ENCODE measurements at places on chromosomes 16 and 17.

- no peak for DNase-seq
Measured at GRCh38 chr17:71398800-71399219, 722.0 kb upstream of the SOX9 start.

- DNase-seq = no peak
Measured at GRCh38 chr17:48441231-48441711, 11.3 kb upstream of the SKAP1 start.

GRCh38 chr17:78127239-78127887 is 1.2 kb downstream of the TMC6 start:
- no peak for DNase-seq

GRCh38 chr17:58534331-58534730 is 19.9 kb upstream of the MTMR4 start:
- DNase-seq = no peak

DNA sequence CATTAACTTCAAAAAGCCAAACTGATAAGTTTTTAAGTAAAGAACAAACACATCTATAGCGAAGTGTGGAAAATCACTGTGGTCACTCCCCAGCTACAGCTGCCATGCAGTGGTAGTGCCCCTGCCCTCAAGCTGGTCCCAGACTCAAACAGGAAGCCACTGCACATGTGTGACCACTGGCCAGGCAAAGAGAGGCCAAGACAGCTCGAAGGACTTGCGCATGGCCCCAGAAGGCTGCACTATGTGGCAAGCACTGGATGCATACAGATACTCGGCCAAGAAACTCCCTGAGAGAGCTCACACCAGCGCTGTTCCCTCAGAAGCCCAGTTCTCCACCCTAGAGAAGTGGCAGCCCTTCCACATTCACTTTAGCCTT is 82.4 kb downstream of the ANKRD11 start:
- peak; percentile 14 for DNase-seq

DNA sequence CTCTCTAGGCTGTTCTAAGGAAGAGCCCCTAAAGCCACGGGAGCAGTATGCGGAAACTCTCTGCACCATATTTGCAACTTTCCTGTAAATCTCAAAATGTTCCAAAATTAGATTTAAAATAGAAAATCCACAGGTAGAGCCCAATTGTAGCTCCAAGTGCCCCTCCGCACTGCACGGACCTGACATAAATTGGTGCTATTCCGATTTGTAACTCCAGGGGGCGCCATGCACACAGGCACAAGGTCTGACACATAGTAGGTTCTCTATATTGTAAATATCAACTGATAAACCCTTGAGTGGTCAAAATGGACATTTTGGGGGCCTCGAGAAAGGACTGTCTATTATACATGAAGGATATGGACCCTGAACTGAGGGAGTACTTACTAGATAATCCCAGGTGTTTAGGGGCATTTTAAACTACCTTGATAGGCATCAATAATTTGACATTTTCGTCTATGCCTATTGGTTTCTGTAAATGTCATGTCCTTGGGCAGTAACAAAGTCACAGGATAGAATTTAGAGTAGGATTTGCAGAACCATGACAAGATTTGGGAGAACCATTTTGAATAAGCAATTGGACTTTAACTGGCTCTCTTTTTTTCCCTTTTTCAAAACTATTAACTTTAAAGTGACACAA is 36.6 kb upstream of the TMEM132E start:
- peak; percentile 28 for DNase-seq

DNA sequence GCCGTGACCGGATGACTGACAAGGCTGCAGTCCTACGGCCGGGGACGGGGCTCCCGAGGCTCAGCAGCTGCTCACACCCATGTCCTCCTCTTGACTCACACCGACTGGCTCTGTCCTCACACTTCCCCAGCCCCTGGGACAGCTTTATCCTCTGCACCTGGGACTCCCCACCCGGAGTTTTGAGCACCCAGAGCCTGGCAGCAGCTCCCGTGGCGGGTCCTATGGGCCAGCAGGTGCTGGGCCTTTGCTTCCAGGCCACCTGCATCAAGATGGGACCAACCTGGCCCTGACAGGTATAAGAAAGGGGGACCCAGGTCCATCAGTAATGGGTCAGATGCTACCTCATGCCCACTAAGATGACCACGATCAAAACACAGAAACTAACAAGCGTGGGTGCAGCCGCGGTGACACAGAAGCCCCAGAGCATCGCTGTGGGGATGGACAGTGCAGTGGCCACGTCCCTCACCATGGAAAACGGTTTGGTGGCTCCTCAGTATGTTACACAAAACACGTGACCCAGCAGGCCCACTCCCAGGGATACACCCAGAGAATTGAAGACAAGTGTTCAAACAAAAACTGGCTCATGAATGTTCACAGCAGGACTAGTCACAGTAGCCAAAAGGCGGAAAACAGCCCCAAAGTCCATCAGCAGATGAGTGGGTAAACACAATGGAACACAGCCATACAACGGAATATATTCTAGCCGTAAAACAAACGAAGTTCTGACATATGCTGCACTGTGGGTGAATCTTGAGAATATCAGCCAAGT is 3.3 kb upstream of the NOTUM start:
- DNase-seq = no peak

DNA sequence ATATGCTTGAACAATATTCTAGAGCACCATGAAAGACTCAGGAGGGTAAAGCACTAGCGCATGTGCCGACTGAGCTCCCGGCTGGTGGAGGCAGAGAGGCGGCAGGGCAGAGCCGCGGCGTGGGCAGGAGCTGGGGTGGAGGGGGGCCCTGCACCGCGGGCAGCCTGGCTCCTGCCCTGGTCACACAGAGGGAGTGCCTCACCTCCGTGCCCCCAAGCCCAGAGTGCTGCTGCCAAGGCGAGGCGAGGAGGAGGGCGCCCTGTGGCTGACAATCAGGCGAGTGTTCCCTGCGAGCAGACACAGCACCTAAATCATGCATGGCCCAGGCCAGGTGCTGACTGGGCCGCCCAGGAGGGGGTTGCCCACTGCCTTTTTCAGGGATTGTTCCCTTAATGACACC is 105.8 kb upstream of the TNRC6C start:
- DNase-seq = no peak

DNA sequence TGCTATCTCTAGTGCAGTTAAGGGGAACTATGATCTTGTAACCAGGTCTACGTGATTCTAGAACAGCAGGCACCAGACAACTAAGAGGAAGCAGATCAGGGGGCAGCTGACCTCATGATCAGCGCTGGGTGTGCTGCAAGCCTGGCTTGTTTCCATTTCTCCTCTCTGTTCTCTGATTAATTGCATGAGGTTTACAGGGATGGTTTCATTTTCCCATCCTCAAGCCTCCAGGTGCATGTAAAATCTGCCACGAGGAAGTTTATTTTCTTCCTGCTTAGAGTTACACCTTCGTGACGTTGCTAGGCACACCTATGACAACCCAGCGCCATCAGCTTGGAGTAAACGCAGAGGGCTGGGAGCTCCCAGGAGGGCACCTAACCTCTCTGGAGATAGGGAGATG is 4.3 kb upstream of the NUPR1 start:
- DNase-seq = no peak

- DNase-seq = peak; percentile 92
Measured at GRCh38 chr17:81514739-81515529, 2.3 kb upstream of the ACTG1 start.

DNA sequence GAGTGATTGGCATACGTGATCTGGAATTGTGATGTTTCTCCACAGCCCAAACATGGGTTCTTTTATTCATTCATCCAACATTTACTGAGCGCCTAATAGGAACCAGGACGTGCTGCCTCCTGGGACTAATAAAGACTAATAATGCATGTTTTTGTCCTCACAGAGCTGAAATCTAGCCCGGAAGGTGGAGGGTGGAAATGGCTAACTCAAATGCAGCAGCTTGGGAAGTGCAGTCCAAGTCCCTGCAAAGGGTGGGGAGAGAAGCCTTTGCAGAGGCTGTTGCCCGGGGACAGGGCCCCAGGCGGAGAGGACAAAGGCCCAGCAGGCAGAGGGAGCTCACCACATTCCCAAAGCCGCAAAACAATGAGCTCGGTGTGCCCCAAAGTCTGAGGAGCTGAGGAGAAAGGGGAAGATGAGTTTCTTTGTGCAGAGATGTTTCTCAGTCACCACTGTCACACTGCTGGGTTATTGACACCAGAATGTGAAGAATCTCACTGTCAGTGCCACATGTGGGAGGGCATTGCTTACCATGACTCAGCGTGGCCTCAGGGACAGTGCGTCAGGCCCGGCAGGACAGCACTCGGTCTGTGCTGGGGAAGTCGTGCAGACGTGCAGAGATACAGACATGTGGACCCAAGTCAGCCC is 118.2 kb upstream of the CHMP6 start:
- DNase-seq = peak; percentile 88

DNA sequence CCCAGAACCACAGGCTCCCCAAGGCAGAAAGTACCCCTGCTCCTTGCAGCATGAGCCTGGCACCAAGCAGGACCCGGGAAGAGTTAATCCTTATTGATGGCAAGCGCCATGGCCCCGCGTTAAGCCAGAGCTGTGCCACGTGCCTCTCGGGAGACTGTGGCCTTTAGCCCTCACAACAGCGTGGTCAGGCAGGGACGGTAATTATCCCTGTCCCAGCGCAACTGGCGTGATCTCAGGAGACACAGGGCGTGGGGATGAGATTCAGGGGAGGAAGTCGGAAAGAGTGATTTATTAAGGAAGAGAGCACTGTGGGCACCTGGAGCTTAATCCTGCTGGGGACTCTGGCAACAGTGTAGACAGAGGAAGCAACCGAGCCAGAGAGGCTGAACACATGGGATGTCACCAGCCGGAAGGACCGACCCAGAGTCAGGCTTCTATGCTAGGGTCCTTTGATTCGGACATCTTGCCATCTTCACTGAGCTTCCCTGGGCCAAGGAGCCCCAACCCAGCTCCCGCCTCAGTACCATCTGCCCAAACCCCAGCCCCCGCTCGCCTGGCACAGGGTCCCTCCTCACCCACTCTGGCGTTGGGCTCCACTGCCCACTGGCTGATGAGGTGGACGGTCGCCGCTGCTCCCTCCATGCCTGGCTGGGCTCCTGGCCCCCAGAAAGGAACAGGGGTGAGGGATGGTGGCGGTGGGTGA is 16.9 kb downstream of the OTOP3 start:
- no peak for DNase-seq

DNA sequence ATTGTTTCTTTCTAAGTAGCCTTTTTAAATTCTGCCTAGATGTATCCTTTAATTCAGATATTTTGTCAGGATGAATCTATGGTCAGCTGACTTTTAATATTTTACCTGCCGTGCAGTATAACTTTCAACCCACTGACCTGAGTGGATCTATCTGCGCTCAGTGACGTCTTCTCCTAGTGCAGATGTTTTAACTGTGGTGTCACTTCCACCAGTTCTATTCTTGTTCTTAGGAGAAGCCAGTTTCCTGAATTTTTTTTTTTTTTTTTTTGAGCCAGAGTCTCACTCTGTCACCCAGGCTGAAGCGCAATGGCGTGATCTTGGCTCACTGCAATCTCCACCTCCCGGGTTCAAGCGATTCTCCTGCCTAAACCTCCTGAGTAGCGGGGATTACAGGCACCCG is 5.0 kb upstream of the TM4SF5 start:
- no peak for DNase-seq

- DNase-seq = no peak
Measured at GRCh38 chr17:30588798-30589247, 111.6 kb downstream of the GOSR1 start.

DNA sequence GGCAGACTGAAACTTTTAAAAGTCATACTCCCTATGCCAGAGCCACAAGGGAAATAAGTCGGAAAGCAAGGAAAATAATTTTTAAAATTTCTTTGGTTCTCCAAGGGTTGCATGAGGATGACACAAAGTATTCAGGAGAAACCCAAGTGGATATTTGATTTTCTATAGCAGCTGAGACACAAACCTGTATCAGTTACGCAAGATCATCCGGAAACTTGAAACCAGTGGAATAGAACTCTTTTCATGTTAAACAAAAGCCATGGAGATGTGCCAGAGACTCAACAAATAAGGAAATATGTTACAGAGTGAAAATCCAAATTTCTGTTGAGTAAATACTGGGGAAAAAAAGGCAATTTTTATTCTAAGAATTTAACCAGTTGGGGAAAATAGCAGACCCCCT is 294.7 kb downstream of the KIF2B start:
- DNase-seq = no peak

DNA sequence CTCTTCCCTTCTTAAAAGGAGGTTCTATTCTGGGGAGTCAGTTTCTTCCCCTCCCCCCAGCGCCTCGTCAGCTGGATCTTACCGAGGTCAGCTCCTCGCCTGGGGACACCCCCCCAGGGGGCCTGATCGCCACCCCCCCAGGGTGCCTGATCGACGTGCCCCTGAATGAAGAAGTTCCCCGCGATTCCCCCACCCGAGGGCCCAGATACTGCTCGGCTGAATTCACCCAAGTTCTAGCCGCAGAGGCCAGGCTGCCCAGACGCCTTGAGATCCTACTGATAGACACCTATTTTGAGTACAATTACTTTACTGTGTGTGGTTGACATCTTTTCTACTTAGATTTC is 1.4 kb downstream of the RAB11FIP3 start:
- peak; percentile 22 for DNase-seq

DNA sequence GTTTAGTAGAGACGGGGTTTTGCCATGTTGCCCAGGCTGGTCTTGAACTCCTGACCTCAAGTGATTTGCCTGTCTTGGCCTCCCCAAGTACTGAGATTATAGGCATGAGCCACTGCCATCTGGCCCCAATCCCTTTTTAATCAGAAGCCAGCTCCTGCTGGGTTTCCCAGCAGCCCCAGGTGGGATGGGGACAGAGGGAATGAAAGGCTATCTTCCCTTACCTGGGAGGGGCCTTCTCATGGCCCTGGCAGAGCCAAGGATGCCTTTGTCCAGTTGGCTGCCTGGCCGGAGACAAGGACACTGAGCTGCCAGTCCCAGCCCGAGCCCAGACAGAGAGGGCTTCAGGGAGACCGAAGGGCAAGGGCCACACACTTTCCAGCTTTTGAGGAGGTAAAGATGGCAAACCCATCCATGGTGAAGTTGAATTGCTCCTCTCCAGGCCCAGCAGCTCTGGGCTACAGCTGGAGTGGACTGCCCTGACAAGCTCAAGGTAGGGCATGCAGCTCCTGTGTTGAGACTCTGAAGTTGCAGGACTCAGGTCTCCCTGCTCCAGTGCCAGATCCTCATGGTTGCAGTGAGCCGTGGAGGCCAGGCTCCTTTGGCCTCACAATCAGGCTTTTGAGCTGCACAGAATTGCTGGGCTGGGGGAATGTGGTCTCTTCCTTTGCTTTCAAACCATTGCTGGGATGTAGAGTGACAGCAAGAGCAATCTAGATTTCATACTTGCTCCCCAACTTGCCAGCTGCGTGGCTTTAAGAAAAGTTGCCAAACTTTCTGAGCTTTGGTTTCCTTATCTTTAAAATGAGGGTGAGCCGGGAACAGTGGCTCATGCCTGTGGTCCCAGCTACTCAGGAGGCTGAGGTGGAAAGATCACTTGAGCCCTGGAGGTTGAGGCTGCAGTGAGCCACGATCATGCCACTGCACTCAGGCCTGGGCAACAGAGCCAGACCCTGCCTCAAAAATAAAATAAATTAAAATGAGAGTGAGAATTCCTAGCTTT is 44.5 kb upstream of the IL34 start:
- DNase-seq = no peak

Data from EH (cell line).